Mesendoderm (in vitro differentiated cells): ENCODE measurements at places on chromosomes 3 and 15.

DNA sequence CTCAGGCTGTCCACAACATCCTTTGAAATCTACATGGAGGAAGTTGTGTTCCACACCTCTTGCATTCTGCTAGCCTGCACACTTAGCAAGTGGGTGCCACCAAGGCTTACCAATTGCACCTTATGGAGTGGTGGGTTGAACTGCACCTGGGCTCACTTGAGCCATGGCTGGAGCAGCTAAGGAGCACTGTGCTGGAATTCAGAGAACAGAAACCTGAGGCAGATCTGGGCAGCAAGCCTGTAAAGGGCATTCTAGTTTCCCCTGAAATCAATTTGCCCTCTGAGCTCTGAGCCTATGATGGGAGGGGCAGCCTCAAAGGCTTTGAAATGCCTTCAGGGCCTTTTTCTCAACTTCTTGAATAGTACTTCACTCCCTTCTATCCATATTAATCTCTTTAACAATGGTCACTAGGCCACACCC, 18.0 kb downstream of the BTLA start:
- peak; percentile 46 for DNase-seq

GRCh38 chr15:41499109-41499851, 5.6 kb downstream of the ITPKA start:
- DNase-seq = no peak

DNA sequence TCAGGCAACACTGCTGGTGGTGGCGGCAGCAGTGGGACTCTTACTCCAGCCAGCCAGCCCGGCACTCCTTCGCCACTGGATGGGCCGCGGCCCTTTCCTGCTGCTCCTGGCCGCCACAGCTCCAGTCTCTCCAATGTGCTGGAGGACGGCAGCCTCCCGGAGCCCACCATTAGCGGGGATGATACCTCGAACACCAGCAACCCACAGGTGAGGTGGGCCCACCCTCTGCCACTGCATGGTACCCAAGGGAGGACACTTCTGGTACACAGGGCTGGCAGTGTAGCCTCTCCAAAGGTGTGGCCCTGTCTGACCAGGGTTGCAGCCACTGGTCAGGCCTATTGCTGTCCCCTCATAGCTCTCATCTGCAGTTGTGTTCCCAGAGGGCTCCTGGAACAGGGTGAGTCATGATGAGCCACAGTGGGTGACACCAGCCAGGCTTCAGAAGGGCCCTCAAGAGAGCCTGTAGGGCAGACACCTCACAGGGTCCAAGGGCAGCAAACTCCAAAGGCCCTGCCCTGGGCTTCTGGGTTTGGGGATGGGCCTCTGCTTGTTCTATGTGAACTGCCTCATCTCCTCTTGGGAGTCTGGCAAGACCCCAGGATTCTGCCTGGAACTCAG, 20.8 kb downstream of the NBEAL2 start:
- no peak for DNase-seq

GRCh38 chr3:100033903-100034471, 80.3 kb downstream of the FILIP1L start:
- DNase-seq = no peak

GRCh38 chr3:155382396-155383042, 89.0 kb upstream of the STRIT1 start:
- DNase-seq = peak; percentile 82

DNA sequence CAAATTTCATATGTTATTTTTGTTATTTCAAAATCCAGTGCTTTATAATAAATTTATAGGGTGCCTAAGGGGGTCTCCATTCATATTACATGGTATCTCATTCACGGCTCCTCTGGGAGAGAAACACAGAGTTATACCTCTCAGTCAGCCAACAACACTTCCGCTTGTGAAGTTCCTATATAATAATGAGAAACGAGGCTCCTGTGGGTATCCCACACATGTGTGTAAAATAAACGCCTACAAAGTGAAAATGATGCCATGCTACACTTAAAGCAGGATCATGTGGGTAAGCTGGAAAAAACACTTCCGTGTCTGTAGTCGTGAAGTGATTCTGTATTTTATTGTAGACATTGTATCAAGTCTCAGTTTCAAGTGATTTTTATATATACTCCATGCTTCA, 218.8 kb upstream of the ICE2 start:
- DNase-seq = no peak

DNA sequence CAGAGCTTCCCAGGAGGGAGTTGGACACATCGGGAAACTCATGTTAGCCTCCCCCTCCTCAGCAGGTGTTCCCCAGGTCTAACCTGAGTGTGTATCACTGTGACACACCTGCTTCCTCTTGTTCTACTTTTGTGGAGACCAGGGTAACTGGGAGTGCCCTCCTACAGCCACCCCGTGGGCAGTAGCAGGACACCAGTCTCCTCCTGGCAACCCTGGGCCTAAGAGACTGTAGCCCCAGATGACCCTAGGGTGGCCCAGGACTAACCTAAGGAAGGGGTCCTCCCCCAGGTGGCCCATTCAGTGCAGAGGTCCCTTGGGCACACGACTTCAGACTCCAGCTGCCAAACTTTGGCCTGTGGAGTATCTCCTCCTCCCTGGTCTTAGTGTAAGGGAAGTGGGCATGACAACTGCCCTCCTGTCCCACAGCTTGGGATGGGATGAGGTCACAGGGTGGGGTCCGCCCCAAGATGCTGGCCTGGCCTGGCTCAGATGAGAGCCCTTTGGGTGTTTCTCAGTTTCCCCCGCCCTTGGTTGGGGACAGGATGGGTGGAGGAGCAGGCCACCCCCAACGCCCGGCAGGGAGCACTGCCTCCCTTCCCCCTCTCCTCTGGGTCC, 4.8 kb downstream of the CSK start:
- no peak for DNase-seq

- no peak for DNase-seq
Measured at GRCh38 chr3:99659032-99659431, 20.6 kb downstream of the COL8A1 start.

DNA sequence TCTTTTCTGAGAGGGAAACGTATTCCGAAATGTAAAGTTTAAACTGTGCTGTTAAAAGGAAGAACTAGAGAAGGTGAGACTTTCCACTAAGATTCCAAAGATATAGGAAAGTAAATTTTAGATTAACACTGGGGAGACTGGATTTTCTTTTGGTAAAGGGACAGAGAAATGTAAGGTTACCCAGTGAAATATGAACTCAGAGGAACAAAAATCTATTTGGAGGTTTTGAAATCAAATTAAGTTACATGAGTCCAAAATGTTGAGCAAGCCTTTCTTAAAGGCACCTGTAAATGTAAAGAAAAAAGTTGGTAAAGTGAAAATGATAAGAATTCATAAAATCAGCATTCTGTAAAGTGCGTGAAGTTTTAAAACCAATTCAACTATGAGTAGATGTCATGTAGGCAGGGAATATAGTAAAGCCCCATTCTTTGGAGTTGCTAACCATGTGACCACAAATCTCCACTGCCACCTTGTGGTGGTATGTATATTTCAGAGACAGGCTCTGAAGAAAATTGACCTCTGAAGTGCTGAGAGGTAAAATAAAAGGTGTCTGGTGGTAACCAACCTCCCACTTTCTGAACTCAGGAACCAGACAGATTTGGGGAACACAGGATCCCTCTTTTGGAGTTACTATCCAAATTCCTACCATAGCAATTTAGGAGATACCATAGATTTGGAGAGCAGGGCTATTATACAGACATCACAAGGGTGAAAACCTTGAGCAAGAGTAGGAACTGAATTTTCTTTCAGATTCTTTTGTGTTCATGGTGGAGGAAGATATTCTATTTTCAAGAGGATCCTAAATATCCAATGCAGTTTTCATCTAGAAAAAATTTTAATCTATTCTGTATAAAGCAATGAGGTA, 215.3 kb downstream of the ROBO2 start:
- DNase-seq = peak; percentile 69

- no peak for DNase-seq
Measured at GRCh38 chr3:111302063-111302462, 230.4 kb downstream of the NECTIN3 start.

DNA sequence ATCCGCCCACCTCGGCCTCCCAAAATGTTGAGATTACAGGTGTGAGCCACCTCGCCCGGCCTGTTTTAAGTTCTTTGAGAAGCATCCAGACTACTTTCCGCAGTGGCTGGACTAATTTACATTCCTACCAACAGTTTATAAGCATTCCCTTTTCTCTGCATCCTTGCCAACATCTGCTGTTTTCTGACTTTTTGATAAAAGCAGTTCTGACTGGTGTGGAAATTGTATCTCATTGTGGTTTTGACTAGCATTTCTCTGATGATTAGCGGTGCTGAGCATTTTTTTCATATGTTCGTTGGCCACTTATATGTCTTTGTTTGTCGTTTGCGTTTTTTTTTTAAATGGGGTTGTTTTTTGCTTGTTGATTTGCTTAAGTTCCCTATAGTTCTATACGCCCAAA, 208.4 kb upstream of the DPPA4 start:
- DNase-seq = no peak

DNA sequence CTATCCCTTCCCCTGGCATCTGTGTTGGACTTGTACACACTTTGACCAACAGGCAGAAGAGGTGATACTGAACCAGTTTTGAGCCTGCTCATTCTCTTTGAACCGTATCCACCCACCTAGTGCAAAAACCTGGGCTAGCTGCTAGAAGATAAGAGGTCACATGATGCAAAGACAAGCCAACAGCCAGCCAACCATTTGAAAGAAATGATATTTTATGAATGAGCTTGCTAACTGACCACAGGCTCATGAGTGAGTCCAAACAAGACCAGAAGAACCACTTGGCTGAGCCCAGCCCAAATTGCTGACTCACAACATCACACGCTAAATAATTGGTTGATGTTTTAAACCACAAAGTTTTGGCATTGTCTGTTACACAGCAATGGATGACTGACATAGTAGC, 74.0 kb upstream of the CTNNB1 start:
- DNase-seq = no peak

DNA sequence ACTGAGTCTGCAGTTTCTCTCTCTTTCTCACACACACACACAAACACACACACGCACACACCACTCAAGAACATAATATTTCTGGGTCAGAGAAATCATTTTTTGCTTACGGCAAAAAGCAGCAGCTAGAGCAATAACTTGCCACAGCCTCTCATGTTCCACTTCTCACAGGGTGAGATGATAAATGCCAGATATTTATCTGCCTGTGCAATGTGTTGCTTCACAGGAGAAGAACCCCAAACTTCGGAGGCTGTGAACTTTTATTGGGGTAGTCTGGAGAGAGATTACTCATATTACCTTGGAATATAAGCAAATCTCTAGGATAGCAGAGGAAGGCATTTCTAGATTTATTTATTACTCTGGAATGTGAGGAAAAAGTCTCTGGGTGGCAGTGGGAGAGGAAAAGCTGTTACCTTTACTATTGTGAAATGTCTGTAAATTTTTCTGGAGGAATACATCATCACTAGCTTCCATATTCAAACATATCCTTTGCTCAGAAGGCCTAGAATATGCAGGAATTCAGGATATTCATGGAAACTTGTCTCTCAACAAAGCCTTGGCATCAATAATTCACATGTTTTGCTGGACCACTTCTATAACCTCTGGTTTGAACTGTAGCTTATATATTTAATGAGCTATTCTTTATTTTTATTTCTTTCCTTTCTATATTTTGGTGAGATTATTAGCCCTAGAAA, 369.2 kb downstream of the NSUN3 start:
- no peak for DNase-seq

DNA sequence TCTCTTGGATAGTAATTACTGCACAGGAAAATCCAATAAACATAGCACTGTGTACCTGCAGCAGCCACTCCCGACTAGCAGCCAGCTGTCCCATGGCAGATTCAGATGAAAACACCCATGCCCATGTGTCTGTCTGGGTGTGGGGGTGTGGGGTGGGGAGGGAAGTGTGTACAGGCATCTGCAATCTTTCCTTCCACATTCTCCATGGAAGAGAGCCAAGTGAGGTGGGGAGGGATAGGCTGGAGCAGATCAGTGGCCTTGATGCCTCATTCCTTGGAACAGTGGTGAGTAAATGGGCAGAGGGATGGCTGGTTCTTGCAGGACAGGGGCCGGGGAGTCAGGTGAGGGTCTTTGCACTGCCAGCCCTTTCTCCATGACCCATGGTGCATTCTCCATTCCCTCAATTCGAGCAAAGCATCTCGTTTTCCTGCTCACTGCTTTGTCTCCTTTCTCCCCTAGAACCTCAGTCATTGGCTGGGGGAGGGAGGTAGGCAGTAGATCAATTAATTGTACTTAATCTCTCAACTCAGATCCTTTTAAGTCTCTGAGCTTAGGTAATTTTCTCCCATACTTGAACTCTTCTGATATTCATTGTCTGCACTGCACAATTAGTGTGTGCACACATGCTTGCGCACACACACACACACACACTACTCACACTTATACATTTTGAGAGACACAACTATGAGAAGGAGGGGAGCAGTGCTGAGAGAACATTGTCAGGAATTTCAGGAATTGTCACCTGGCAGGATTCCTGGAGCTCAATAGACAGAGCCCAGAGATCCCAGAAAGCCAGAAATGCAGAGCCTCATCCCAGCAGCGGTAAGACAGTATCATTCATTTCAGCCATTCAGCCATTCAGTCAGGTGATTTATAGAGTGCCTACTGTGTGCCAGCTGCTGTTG, 31.9 kb downstream of the PDIA5 start:
- peak; percentile 95 for DNase-seq

DNA sequence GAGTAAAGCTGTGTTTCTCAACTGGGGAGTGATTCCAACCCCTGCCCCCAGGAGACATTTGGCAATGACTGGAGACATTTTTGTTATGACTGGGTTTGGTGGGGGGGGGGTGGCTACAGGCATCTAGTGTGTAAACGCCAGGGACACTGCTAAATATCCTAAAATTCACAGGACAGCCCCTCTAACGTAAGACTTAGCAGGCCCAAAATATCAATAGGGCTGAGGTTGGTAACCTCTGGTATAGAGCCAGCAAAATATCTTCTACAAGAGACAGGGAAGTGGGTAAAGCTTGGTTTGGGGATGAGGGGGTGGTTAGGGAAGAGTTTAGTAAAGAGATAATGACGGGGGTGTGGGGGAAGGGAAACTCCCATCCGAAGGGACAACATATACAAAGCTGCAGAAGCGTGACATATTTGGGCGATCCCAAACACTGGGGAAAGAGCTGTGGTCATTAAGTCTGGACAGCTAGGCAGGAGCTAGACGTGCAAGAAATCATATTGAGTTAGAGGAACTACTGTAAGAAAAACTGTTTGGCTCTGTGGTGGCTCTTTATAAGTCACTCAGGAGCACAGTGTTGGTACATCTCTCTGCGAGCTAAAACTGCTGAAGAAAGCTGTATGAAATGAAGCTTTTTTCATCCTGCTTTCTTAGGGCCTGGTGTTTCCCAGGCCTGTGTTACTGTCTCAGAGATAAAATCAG, 697 bp upstream of the TRIM69 start:
- DNase-seq = peak; percentile 11

DNA sequence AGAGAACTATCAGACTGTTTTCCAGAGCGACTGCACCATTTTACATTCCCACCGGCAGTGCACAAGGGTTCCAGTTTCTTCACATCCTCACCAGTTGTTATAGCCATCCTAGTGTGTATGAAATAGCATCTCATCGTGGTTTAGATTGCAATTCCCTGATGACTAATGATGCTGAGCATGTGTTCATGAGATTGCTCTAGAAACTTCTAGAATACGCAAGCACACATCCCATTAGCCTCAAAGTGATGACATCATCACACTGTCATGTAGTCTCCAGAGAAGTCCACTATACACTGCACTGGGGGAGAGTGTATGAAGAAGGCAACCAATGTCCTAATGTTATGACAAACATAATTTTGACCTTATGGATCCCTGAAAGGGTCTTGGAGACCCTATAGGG, 30.1 kb downstream of the FBLN2 start:
- no peak for DNase-seq
